Tongue (tissue), 3 donors: ENCODE measurements at places on chromosomes 1 and 21. TPM values are rescaled to one million over a fixed set of nuclear protein-coding genes. Genes with fewer than 3 reads are reported as not detected.

WNT9A gene
- 14.6 TPM for total RNA-seq

SLAMF1 gene
- 0.21 TPM for total RNA-seq

ANGPTL3 gene
- not detected for total RNA-seq

GJA8 gene
- not detected for total RNA-seq

LBR gene
- 42.7 TPM for total RNA-seq

ATXN7L2 gene
- 2.2 TPM for total RNA-seq

SLC16A4 gene
- total RNA-seq, result 10.8 TPM

PLA2G2F gene
- total RNA-seq, result not detected

FAM167B gene
- total RNA-seq, result 0.31 TPM

TMCC2 gene
- 14.1 TPM for total RNA-seq

LYPD8 gene
- total RNA-seq, result not detected

GRCh38 chr1:147243228-147243685 lies 773 bp downstream of the CHD1L start:
- DNase-seq, result no peak

DNA sequence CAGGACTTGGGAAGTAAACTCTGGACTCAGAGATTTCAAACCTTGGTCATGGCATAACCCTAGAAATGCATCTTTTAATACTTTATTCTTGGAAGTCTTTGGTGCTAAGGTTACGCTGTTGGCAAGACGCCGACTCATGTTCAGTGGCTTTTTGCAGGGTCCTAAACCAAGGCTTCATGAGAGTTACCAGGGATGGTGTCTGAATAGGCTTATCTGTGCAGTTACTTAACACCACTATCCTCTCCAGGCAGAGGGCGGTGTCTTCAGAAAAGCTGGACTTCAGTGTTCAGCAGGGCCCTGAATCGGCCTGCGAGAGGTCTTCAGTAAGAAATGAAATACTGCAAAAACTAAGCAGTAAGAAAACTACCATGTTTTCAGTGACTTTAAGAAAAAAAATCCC lies 58.3 kb downstream of the SIM2 start:
- peak; percentile 51 for DNase-seq

DNA sequence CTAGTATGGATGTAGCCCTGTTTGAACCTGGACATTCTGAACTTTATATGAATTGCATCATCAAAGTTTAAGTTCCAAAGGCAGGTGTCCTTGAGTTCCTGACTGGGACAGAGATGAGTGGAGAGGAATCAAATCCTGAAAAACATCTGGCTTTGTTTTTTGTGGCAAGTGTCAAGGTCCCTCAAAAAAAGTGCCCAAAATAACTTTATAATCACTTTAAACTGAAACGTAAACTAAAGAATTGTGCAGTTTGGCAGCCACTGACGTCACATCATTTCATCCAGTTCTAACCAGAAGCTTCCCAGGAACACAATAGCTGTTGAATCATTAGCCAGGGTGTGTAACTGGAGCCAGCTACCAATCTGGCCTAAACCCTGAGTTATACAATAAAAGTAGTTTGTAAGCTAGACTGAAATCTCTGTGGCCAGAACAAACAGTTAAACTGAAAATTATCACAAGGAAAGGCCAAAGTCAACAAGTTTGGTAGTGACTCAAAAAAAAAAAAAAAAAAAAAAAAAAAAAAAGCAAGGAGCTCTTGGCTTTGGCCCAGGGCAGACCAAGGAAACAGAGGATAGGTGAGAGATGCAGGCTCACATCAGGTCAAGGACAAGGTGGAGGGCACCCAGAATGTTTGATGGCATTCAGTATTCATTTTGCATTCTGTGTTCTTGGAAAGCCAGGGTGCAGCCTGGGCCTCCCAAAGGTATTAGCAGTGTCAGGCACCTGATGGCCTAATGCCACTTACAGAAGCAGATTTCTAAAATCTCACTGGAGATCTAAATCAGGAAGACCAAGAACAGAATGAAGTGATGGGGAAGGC lies 74.3 kb downstream of the TNFSF18 start:
- no peak for DNase-seq

DNA sequence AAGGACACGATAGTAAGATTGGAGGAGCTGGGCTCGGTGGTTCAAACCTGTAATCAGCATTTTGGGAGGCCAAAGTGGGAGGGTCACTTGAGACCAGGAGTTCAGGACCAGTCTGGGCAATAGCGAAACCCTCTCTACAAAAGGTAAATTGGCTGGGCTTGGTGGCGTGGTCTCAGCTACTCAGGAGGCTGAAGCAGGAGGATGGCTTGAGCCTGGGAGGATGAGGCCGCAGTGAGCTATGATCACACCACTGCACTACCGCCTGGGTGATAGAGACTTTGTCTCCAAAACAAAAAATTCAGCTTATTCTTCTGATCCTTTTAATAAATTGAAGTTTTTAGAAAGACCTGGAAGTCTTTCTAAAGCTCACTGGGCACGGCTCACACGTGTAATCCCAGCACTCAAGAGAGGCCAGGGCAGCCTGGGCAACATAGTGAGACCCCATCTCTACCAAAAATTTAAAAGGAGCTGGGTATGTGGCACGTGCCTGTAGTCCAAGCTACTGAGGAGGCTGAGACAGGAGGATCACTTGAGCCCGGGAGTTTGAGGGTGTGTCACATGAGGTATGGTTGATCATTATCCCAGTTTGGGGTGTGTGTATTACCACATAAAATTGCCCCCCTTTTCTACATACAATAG lies 15.3 kb downstream of the MASP2 start:
- no peak for DNase-seq

- no peak for DNase-seq
Measured at GRCh38 chr1:110501488-110502132, 17.4 kb downstream of the KCNA10 start.

DNA sequence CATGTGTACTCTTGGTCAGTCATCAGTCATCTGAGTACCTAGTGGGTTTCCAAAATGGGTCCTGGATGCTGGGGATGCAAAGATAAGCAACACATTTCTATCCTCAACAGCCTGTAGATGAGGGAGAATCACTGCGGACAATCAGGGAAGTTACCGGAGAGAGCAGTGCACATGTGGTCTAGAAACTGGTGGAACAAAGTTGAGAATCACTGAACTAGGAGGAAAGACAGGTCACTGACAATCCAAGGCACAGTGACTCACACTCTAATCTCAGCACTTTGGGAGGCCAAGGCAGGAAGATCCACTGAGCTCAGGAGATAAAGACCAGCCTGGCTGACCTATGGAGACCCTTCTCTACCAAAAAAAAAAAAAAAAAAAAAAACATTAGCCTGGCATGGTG lies 31.4 kb upstream of the LGALS8 start:
- no peak for DNase-seq

GRCh38 chr1:48683839-48684238 lies 92.9 kb downstream of the BEND5 start:
- DNase-seq, result no peak

- DNase-seq, result no peak
Measured at GRCh38 chr21:34841154-34841553, 172.4 kb downstream of the CLIC6 start.

GRCh38 chr1:219686171-219686570 lies 73.3 kb upstream of the ZC3H11B start:
- peak; percentile 29 for DNase-seq

DNA sequence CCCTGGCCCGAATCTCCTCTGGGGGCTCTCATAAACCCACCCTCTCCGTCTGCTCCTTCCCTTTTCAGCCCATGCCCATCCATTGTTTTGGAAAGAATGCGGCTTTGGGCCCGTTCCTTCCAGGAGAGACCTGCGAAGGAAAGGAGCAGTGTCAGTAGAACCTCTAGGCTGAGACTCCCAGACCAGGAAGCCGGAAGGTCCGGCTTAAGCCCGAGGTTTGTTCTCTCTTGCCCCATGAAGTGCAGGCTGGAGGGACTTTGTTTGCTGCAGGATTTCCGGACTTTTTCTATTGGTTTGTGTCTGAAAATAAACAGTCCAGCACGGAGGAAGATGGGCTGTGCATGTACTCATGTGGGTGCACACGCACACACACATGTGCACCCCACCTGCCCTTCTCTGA lies 49.8 kb downstream of the ELK4 start:
- no peak for DNase-seq

GRCh38 chr1:223714849-223715603 lies 2.7 kb downstream of the CAPN2 start:
- no peak for DNase-seq

- DNase-seq, result no peak
Measured at GRCh38 chr21:43312751-43313169, 114.2 kb downstream of the SIK1 start.

DNA sequence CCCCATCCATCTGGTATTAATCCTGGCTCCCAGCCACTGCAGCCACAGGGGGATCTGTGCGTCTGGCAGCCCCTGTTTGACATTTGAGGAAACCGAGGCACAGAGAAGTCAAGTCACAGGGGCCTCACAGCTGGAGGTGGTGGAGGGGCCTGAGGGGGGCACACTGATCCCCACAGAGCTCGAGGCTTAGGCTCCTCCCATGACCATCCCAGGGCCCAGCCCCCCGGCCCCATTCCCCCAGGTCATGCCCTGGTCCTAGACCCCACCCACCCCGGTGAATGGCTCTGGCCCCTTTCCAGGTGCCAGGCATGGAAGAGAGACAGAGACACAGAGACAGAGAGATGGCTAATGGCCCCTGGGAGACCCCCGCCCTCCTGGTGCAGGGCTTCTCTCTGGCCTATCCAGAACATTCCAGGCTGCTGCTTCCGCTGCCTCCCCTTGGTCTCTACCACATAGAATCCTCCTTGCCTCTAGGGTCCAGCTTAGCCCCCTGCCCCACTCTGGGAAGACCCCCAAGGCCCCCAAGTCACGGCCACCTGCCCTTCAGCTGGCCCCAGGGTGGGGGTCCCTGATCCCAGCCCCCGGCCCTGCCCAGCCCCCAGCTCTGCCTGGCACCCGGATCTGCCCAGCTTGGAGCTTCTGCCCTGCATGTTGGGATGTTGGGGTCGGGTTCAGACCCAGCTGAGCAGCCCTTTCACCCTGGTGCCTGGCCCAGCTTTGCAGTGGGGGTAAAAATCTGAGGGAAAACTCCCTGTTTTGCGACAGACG lies 29.2 kb upstream of the LRRC3 start:
- no peak for DNase-seq

- no peak for DNase-seq
Measured at GRCh38 chr1:243548516-243548915, 292.7 kb downstream of the SDCCAG8 start.

DNA sequence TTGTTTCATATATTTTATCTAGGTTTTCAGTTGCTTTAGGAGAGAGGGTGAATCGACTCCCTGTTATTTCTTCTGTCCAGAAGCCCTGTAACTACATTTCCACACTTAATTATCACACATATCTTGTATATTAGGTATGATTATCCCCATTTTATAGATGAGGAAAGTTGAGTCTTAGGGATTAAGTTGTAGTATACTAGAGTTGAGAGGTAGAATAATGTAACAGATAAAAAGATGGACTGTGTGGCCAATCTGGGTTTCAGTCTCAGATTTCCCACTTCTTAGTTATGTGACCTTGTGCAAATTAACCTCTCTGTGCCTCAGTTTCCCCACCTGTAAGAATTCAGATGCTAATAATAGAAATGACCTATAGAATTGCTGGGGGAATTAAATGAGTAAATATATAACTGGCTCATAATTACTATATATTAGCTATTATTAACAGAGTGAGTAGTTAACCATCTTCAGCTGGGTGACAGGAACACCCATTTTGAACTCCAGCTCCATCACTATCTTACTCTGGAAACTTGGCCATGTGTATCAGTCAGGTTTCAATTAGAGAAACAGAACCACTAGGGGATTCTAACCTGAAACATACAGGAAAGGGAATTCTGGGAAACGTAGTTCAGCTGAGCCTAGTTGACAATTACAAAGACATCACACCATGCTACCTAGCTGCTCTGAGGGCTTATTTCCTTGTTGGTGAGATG lies 20.4 kb upstream of the FOXO6 start:
- DNase-seq, result no peak

DNA sequence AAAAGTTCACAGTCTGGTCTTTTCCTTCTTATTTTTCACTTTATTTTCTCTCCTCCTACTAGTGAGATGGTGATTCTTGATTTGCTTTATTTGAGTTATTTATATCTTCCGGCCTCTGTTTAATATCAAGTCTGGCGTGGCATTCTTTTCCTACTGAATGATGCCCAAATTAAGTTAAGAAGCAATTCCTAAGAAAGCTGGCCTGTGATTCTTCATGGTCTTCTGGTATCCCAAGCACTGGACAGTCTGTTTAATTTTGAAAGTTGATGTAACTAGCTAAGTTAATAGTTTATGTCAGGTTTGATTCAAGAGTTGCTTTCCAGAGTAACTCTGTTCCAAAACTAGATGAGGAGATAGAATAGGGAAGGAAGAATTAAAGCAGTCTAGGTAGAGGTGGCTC lies 9.2 kb upstream of the ENAH start:
- DNase-seq, result no peak

- no peak for DNase-seq
Measured at GRCh38 chr1:63611231-63611630, 18.0 kb downstream of the PGM1 start.

GRCh38 chr1:11156441-11156840 lies 32.7 kb upstream of the ANGPTL7 start:
- no peak for DNase-seq

DNA sequence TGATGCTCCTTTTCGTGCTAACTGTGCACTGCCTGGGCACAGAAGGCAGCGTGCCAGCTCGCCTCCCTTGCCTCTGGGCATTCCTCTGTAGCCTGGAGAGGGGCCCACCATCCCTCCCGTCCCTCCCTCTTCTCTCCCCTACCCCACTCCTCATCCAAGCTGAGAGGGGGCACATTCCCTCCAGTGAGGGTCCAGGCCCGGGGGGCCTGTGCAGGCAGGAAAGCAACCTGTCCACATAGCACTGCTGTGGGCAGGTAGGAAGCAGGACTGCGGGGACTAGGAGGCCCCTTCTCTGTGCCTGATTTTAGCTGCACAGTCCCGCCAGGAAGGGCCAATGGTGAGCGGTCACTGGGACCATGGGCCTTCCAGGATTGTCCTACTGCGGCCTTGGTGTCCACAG lies 10.3 kb upstream of the PKNOX1 start:
- DNase-seq, result no peak

DNA sequence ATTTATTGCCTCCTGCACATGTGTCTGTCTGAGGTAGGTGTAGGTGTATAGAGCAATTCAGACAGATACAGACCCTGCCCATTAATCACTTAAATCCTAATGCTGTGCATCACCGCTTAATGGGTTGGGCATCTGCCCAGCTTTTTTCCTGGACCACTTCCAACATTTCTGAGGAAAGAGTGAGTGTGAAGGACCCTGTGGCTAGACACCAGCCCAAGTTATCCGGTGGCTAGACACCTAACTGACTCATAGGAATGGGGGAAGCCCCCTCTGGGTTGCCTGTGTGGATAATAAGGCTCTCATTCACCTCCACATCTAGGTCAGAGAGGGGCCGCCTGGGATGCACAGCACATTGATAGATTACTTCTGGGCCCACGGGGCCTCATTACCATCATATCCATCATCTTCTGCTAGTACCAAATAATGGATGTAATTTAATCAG lies 121.1 kb upstream of the RAVER2 start:
- no peak for DNase-seq

DNA sequence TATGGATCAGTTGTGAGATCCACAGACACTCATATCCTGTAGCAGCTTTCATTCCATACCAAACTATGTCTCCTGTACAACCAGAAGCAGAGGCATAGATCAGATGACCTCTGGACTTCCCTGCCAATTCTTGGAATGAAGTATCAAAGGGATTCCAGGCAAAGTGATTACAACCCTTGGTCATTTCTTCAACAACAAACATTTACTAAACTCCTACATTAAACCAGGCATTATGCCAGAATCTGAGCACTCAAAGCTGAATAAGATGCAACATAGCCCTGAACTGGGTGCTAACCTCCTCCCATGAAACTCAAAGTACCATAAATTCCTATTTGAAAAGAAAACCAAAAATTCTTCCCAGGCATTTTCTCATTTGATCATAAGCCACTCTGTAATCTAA lies 121.2 kb upstream of the SGIP1 start:
- no peak for DNase-seq
